ENCODE measurements at places on chromosomes 2 and 18.
A peak's percentile ranks its signal among the peaks of the same experiment; 100 is the strongest.

- peaks cover 36% of the 10 kb centered on the region for H3K27me3 ChIP-seq
- no peak overlapping the region for H3K4me3 ChIP-seq
- H3K27ac ChIP-seq = no peak overlapping the region
Observed at GRCh38 chr2:10009811-10010781, 33.3 kb upstream of the KLF11 start.

DNA sequence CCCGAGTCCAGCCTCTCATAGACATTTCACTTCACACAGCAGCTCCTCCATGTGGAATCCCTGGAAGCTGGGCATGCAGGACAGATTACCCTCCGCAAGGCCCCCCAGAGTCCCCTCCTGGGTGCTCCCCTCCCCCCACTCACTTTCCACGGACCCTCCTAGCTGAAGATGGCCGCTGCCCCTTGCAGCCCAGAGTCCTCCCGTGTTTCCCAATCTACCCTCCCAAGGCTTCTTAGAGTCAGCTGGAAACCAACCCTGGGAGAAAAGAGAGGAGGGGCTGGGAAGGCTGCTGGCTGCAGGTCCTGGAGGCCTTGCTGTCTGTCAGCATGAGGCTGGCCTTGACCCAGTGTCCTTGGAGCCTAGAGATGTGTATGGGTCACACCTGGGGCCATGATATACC, 49.0 kb upstream of the HAAO start:
- no peaks in the 10 kb centered on the region for H3K4me1 ChIP-seq
- H3K27ac ChIP-seq = no peak overlapping the region
- no peak overlapping the region for H3K4me3 ChIP-seq
- no peaks in the 10 kb centered on the region for H3K36me3 ChIP-seq
- no peaks in the 10 kb centered on the region for H3K27me3 ChIP-seq

DNA sequence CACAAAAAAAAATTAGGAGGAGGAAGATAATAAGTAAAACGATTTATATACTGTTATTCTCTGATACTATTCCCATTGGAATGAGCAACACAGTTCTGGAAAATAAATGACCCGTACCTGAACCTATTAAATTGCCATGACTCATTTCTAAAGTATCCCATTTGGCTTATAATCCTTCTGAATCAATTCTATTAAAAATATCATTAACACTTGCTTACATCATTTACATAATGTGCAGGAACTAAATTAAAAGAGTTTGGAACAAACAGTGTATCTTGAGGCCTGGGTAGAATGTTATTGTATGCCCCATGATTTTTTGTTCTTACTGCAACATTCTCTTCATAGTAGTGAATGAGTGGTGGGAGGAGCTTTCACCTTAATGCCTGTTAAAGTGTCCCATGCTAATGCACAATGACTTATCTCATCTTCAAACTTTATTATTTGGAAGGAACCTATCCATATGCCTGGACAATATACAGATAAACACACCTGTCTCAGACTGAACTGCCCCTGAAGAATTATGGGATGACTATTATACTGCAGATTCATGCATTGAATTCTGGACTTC, 549.9 kb upstream of the ACVR2A start:
- peaks cover 16% of the 10 kb centered on the region for H3K36me3 ChIP-seq
- peak overlapping the region; percentile 17 for H3K4me3 ChIP-seq
- H3K4me1 ChIP-seq = peaks cover 89% of the 10 kb centered on the region

GRCh38 chr2:95760806-95761525, 169.2 kb downstream of the TRIM43 start:
- no peak for DNase-seq
- H3K36me3 ChIP-seq = no peaks in the 10 kb centered on the region
- H3K4me1 ChIP-seq = no peaks in the 10 kb centered on the region
- H3K27ac ChIP-seq = no peak overlapping the region

- DNase-seq = no peak
- H3K27ac ChIP-seq = no peak overlapping the region
- H3K4me1 ChIP-seq = peaks cover 2% of the 10 kb centered on the region
Observed at GRCh38 chr2:239581352-239581901, 180.6 kb upstream of the HDAC4 start.

- no peak overlapping the region for H3K4me3 ChIP-seq
- no peak for DNase-seq
- no peaks in the 10 kb centered on the region for H3K27me3 ChIP-seq
- no peaks in the 10 kb centered on the region for H3K4me1 ChIP-seq
- no peak overlapping the region for H3K27ac ChIP-seq
- H3K36me3 ChIP-seq = no peaks in the 10 kb centered on the region
Observed at GRCh38 chr2:187037310-187037709, 188.3 kb upstream of the ZSWIM2 start.

DNA sequence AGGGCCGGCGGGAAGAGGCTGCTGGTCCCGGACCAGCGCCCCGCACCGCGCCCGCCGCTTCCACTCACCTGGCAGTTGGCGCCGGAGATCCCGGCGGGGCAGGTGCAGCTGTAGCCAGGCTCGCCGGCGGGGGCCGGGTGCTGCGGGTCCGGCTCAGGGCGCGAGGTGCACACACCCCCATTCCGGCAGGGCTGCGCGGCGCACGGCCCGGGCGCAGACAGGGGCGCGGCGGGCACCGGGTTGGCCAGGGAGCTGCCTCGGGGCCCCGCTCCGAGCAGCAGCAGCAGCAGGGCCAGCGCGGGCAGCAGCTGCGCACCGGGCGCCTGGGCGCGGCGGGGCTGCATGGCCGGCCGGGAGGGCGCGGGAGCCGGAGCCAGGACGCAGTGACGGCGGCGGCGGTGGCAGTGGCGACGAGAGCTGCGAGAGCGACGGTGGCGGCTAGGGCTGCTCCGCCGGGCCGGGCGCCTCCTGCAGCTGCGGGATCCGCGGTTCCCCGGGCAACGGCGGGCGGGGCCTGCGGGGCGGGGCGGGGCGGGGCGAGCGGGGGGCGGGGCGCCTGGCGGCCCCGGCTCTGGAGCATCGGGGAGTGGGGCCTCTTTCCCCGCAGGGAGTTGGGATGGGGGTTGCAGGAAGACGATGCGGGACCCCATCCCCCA, at the start of gene DNER:
TSS of gene DNER (minus strand) at position 476 of the 656 bp plus-strand sequence. CDS start at position 344, 132 bp downstream.
- no peak within 1 kb of the TSS for H3K27ac ChIP-seq
- no peaks in the 10 kb centered on the region for H3K36me3 ChIP-seq
- H3K27me3 ChIP-seq = peaks cover 85% of the 10 kb centered on the region
- peak; percentile 74 for DNase-seq
- peaks cover 15% of the 10 kb centered on the region for H3K4me1 ChIP-seq

- H3K27me3 ChIP-seq = no peaks in the 10 kb centered on the region
- DNase-seq = no peak
- no peak overlapping the region for H3K27ac ChIP-seq
- no peak overlapping the region for H3K4me3 ChIP-seq
- peaks cover 84% of the 10 kb centered on the region for H3K36me3 ChIP-seq
Observed at GRCh38 chr2:9461079-9461478, 13.3 kb upstream of the IAH1 start.

DNA sequence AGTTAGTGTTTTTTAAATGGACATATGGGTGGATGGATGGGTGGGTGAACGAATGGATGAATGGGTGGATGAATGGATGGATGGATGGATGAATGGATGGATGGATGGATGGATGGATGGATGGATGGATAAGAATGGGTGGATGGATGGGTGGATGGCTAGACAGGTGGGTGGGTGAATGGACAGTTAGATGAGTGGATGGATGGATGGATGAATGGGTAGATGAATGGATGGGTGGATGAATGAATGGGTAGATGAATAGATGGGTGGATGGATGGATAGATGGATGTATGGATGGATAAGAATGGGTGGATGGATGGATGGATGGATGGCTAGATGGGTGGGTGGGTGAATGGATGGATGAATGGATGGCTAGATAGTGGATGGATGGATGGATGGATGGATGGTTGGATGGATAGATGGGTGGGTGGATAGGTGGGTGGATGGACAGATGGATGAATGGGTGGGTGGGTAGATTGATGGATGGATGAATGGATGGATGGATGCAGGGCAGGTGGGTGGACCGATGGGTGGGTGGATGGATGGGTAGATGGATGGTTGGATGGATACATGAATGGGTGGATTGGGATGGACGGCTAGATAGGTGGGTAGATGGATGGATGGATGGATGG, 64.0 kb downstream of the CTIF start:
- H3K4me1 ChIP-seq = no peaks in the 10 kb centered on the region
- DNase-seq = no peak
- H3K27ac ChIP-seq = no peak overlapping the region

DNA sequence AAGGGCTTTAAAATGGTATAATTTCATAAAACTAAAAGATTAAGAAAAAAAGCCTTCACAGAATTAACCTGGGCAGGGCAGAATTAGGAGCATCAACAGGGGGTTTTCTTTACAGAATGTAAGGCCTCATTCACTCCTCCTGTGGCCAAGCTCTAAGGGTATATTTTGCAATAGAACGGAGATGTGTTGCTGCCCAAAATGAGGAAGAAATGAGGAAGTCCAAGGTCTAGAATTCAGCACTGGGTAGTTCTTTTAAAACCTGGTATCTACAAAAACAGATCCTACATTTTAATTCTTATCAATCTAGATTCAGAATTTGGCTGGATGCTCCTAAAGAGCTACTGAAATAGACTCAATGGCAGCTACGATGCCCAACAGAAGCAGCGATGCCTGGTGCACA, 101.8 kb downstream of the AKAIN1 start:
- H3K27ac ChIP-seq = no peak overlapping the region
- H3K36me3 ChIP-seq = no peaks in the 10 kb centered on the region
- peaks cover 3% of the 10 kb centered on the region for H3K4me1 ChIP-seq
- H3K27me3 ChIP-seq = no peaks in the 10 kb centered on the region
- no peak for DNase-seq
- no peak overlapping the region for H3K4me3 ChIP-seq

DNA sequence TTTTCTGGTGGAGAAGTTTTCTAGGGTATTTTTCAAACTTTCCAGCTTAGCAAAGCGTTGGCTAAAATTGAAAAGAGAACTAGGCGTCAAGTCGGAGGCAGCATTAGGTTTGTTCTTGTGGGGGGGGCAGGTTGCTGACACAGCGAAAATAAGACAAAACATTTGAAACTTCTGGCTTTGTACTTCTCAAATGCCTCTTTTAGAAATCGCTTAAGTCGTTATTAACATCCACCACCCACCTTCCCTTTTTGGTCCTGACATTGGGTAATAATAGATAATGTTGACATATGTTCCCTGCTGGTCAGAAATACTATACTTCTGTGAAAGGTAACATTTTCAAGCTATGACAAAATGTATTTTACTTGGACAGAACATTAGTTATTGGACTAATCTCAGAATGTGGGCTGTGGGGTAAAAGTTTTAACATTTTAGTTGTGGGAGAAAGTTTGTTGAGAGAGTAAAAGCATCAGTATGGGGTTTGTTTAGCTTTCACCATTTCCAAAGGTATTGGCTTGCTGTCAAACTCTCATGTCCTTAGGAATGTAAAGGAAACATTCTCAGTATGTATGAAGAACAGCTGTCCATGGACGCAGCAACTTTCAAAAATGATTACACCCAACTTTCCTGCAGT, 88.1 kb upstream of the ZEB2 start:
- DNase-seq = no peak
- no peak overlapping the region for H3K4me3 ChIP-seq
- H3K27me3 ChIP-seq = peaks cover 10% of the 10 kb centered on the region
- peaks cover 7% of the 10 kb centered on the region for H3K4me1 ChIP-seq
- no peak overlapping the region for H3K27ac ChIP-seq

DNA sequence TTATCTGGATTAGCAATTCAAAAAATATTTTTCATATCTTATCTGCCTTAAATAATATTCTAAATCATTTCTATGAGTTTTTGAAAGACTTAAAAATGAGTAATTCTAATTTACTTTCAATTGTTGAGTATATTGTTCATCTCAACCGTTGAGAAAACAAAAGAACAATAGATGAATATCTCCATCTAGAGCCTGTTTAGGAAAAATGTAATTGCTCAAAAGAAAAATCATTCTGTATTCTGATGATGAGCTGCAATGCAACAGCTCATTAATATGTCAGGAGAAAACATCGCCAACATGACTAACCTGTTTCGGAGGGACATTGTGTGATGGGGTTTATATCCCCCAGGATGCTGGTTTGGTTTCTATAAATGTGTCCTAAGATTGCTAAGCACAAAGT, 417.6 kb downstream of the SUCLG1 start:
- no peaks in the 10 kb centered on the region for H3K36me3 ChIP-seq
- no peak for DNase-seq

GRCh38 chr18:37547196-37547827, 18.3 kb downstream of the CELF4 start:
- peaks cover 6% of the 10 kb centered on the region for H3K27me3 ChIP-seq
- no peaks in the 10 kb centered on the region for H3K36me3 ChIP-seq
- H3K4me1 ChIP-seq = no peaks in the 10 kb centered on the region
- H3K27ac ChIP-seq = no peak overlapping the region

GRCh38 chr2:130846686-130847375, 10.1 kb downstream of the ARHGEF4 start:
- no peak for DNase-seq
- no peak overlapping the region for H3K27ac ChIP-seq
- H3K36me3 ChIP-seq = no peaks in the 10 kb centered on the region
- H3K27me3 ChIP-seq = peaks cover 10% of the 10 kb centered on the region
- H3K4me3 ChIP-seq = no peak overlapping the region

DNA sequence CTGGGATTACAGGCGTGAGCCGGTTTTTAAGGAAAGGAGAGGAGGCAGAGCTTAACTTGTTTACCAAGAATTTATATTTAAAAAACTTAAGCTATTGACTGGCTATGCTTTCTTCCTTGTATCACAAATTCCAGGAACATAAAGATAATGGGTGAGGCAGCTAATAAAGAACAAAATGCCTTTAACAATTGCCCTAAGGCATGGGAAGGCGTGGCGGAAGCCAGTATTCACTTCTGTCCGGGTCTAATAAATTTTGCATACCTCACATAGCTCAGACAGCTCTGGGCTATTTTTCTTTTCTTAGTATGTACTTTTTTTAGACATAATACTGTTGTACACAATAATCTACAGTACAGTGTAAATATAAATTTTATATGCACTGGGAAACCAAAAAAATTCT, 1.0 kb upstream of the LDAH start:
- H3K4me3 ChIP-seq = peak overlapping the region; percentile 48
- no peak for DNase-seq
- H3K36me3 ChIP-seq = peaks cover 19% of the 10 kb centered on the region
- no peak overlapping the region for H3K27ac ChIP-seq

GRCh38 chr2:128233790-128234395, 84.8 kb downstream of the HS6ST1 start:
- no peak overlapping the region for H3K27ac ChIP-seq
- peaks cover 6% of the 10 kb centered on the region for H3K4me1 ChIP-seq
- DNase-seq = no peak

GRCh38 chr2:140621583-140622362, 1509.0 kb downstream of the LRP1B start:
- DNase-seq = no peak
- no peak overlapping the region for H3K4me3 ChIP-seq

- H3K27me3 ChIP-seq = no peaks in the 10 kb centered on the region
- DNase-seq = no peak
- peak overlapping the region; percentile 29 for H3K27ac ChIP-seq
- H3K4me1 ChIP-seq = peaks cover 14% of the 10 kb centered on the region
- no peak overlapping the region for H3K4me3 ChIP-seq
Observed at GRCh38 chr2:96501471-96501874, 3.7 kb downstream of the NEURL3 start.

- no peaks in the 10 kb centered on the region for H3K4me1 ChIP-seq
- H3K27me3 ChIP-seq = peaks cover 37% of the 10 kb centered on the region
- no peak overlapping the region for H3K4me3 ChIP-seq
- H3K36me3 ChIP-seq = no peaks in the 10 kb centered on the region
Observed at GRCh38 chr2:173553593-173553992, 198.9 kb downstream of the CDCA7 start.

All from activated T-cell treated with anti-CD3 and anti-CD28 coated beads, Interleukin-2, amount 50 U/mL, for 24 hours (primary cell).